Right renal pelvis (tissue), 4 donors: ENCODE measurements at places on chromosomes 1 and 21. TPM values are rescaled to one million over a fixed set of nuclear protein-coding genes. Genes with fewer than 3 reads are reported as not detected.

Gene PROX1
- polyA plus RNA-seq = 8.4 TPM

Gene KLHDC9
- 15.9 TPM for polyA plus RNA-seq

Gene KRTAP21-2
- not detected for polyA plus RNA-seq

Gene GTF2B
- polyA plus RNA-seq = 44.9 TPM

Gene MRAP
- polyA plus RNA-seq = not detected

Gene CACNA1E
- 0.38 TPM for polyA plus RNA-seq

Gene DNAJC28
- 4.1 TPM for polyA plus RNA-seq

Gene CD48
- 1.4 TPM for polyA plus RNA-seq

Gene B3GALT2
- 18.7 TPM for polyA plus RNA-seq

Gene DCDC2B
- 0.62 TPM for polyA plus RNA-seq

- no peak for DNase-seq
Measured at GRCh38 chr1:181112071-181112929, 23.8 kb downstream of the IER5 start.

DNA sequence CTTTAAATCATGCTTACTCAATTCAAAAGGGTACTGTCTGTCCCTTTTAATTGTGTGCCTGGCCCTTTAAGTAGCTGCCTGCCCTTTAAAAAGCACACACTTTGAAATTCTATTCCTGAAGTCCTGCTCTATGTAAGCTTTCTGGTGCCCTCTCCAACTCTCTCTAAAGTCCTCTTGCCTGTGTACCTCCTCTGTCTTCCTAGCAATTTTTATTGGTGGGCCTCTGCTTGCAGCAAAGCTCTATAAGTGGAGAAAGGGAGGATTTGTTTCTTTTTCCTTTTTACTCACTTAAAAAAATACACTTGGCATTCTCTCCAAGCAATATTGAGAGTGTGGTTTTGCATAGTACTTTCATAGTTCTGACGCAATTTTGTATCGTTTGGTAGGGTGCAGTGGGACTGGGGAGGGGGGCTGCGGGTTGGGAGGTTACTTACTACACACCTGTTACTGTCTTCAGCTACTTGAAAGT is 135.4 kb downstream of the LMO4 start:
- no peak for DNase-seq

GRCh38 chr1:87149241-87150041 is 179.2 kb upstream of the LMO4 start:
- DNase-seq = no peak

DNA sequence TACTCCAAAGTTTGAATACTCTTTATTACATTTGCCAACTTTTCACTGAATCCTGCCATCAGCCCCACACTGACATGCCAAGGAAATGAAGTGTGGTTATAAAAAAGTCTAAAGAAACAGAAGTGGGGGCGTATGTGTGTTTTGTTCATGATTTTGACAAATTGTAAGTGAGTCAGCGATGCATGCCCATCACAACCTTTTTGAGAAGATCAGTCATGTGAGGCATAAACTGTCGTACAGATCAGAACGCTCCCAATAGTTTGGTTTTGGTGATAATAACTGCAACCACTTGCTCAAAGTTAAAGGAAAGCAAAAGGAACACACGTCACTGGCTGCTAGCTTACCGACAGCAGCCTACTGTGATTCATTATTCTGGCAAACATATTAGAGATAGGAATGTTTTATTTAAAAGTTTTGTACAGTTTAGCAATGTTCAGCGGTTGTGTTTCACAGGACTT is 95.6 kb downstream of the RGS2 start:
- no peak for DNase-seq

- no peak for DNase-seq
Measured at GRCh38 chr21:36706482-36706852, 7.6 kb downstream of the SIM2 start.

DNA sequence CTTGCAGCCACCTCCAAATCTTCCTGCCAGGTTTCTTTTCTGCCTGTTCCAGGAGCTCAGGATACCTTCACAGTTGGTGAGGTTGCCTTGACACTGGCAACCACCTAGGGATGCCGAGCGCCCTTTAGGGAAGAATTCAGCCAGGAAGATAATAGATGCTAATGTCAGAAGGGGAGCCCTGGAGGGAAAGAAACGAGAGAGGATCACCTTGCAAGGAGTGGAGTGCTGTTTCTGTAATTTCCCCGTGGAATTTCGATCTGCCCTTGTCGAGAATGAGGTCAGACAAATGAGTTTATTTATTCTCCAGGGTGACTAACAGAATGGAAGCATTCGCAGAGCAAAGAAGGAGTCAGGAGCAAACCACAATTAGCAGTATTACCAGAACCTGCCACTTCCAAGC is 315.8 kb upstream of the KAZN start:
- DNase-seq = no peak

DNA sequence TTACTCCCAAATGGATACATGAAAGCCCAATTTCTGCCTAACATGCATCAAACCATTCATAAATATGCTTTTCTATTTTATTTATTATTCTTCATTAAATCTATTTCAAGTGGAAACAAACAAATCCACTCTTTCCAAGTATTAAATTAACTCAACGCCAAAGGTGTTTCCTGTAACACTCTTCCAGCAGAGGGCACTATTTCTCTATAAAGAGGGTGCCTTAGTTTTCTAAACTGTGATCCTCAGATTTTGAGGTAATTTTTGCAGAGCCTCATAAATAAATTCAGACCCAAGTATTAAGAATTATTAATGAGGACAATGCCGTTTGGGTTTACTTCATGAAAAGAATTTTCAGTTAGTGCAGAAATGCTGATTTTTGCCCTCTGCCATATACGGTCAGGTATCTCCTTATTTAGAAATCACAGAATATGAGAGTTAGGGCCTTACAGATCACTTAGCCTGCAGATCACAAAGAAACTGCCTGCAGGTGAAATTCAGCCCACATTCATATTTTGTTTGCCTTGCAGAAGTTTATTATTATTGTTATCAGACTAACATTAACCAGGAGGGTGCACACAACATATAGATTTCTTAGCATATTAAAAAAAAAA is 40.1 kb upstream of the MYSM1 start:
- DNase-seq = peak; percentile 56

DNA sequence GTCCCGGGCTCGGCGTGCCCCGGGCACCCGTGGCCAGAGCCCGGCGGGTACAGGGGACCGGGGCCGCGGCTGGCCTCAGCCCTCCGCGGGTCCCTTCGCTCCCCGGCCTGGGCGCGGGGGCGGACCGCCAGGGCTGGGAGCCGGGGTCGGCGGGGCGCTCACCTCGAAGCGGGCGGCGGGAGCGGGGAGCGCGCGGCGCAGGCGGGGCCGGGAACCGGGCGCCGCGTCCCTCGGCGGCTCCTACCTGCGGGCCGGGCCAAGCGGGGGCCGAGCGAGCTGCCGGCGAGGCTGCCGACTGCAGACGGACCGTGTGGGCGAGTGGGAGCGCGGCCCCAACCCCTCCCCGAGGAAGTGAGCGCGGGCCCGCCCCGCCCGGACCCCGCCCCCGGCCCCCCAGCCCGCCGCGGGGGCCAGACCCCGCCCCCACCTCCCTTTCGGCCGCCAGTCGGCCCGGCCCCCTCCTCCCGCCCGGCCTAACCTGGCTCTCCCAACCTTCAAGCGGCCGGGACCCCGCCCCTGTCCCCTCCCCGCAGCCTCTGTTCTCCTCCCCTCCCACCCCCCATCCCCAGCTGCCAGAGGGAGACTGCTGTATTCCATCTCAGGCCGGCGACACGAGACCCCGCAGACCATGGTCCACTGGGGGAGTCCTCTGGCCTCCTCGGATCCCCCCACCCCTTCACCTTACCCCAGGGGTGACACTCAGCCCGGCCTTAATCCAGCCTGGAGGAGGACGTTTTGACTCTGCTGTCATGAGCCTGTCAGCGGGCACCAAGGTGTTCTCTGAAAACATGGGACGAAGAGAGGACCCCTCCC is at the start of gene FHL3:
Gene FHL3 (minus strand): TSS at position 320 of the 813 bp plus-strand sequence. CDS start 6,102 bp downstream, outside the sequence.
- DNase-seq = no peak

GRCh38 chr1:27118440-27118689 is 36.6 kb downstream of the SLC9A1 start:
- DNase-seq = no peak

GRCh38 chr1:164660412-164660772 is 101.4 kb downstream of the PBX1 start:
- DNase-seq = no peak

GRCh38 chr1:174990382-174990999 is 9.3 kb upstream of the CACYBP start:
- no peak for DNase-seq

GRCh38 chr21:37704751-37705150 is 211.5 kb downstream of the KCNJ6 start:
- DNase-seq = no peak

- no peak for DNase-seq
Measured at GRCh38 chr1:183993132-183993531, 44.4 kb downstream of the COLGALT2 start.

- no peak for DNase-seq
Measured at GRCh38 chr1:217534566-217534965, 96.3 kb downstream of the GPATCH2 start.
